ENCODE measurements at places on chromosomes 5 and 9. TPM values are rescaled to one million over a fixed set of nuclear protein-coding genes. Genes with fewer than 3 reads are reported as not detected.

GRCh38 chr5:93592883-93593282 is 9.9 kb downstream of the NR2F1 start:
- no peak for DNase-seq

GRCh38 chr5:16160706-16161105 is 18.9 kb downstream of the MARCHF11 start:
- peak; percentile 55 for DNase-seq

GRCh38 chr5:129670957-129671500 is 76.9 kb upstream of the MINAR2 start:
- DNase-seq = no peak

DNA sequence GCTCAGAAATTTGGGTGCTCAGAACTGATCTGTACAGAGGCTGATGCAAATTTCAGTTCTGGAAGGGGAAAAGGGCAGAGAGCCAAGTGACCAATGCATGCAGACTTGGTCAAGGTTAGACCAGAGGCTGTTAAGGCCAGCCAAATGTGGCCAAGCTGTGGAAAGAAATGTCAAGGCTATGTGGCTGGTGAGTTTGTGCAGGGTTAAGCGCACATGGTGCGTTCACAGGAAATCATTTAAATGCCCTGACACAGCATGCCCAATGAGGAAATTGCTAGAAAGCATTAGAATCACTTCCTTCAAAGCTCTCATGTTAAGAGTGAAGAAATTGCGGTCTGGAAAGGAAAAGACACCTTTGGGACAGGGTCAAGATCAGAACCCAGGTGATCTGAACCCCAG is 58.0 kb downstream of the PTPN3 start:
- no peak for DNase-seq

GRCh38 chr5:84724683-84725082 is 340.0 kb upstream of the EDIL3 start:
- DNase-seq = no peak

GRCh38 chr5:89072842-89073672 is 190.1 kb upstream of the MEF2C start:
- DNase-seq = no peak

DNA sequence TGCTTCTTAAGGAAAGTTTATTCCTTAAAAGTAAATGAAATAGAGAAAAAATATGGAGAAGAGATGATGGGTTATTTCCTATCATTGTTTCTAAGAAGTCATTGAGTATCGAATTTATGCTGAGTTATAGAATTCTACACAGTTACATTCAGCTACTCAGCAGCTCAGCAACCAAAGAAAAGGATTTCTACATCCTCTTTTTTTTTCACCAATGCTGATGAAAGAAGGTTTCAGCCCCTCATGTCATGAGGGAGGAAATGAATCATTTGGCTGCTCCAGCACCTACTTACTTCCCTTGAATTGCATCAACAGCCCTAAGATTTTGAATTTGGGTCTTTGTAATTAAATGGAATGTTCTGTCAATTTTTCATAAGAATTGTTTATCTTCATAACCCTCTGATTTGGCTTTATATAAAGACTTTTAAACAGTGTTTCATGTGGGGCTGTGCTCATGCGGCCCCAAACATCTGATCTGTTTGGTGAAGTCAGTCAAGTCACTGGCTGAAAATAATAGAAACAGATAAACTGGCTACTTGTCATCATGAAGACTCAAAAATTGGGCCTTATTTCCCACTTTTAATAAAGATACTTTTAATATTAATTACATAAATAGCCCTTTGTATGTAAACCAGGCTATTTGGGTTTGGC is 18.5 kb upstream of the SNX2 start:
- no peak for DNase-seq

DNA sequence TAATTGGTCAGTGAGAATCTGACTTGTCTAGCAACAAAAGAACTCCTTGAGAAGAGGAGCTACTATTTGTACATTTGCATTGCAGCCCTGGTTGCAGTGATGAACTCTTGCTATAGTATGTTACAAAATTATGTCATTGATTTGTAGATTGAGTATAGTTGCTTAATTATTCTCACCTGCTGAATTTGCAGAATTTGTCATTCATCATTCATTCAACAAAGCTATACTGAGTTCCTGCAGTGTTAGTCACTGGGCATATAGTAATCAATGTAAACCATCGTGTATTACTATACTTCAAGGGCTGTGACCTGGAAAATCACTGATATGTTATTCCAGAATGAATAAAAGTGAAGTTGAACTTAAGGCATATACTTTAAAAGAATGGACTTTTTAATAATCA is 50.1 kb downstream of the SLC1A3 start:
- no peak for DNase-seq

GRCh38 chr5:99248066-99248465 is 319.3 kb upstream of the CHD1 start:
- no peak for DNase-seq

- no peak for DNase-seq
These were observed 10.1 kb downstream of the LHFPL2 start for GRCh38 chr5:78638423-78638822.

DNA sequence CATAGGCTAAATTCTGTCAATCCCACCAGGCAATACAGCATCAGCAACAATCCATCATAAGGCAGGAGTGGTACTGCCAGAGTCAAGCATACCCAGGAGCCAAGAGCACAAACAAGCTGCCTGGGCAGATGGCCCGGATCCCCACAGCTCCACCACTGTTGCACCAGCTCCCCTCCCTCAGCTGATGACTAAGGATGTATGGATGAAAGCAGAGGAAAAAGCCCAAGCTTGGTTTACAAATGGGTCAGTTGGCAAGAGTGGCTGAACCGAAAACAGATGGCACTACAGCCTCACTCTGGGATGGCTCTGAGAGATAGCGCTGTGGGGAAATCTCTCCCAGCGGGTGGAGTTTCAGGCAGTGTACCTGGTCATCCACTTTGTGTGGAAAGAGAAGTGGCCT is 29.4 kb downstream of the DROSHA start:
- no peak for DNase-seq

DNA sequence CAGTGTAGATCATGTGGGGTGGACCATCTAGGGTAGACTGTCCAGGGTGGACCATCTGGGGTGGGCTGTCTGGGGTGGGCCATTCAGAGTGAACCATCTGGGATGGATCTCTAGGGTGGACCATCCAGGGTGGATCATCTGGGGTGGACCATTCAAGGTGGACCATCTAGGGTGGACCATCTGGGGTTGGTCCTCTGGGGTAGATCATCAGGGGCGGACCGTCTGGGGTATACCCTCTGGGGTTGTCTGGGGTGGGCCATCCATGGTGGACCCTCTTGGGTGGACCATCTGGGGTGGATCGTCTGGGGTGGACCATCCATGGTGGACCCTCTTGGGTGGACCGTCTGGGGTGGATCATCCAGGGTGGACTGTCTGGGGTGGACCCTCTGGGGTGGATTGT is 64.3 kb downstream of the KCNT1 start:
- no peak for DNase-seq

DNA sequence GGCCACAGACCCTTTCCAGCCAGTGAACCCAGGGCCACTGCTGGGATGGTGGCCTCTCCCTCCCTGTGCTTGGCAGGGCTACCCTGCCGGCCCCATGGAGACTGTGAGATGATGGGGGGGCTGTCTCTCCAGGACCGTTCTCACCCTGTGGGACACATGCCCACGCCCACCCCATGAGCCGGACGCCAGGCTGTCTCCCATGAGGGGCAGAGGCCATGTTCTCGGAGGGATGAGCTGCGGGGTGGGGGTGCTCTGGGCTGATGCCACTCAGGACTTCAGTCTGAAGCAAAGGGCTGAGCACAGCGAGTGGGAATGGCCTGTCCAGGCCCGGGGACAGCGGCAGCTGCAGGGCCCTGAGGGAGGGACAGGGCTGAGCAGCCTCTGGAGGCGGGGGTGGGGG is 88.9 kb downstream of the KCNT1 start:
- peak; percentile 19 for DNase-seq

GRCh38 chr9:134422301-134423090 is 96.2 kb downstream of the RXRA start:
- DNase-seq = no peak

DNA sequence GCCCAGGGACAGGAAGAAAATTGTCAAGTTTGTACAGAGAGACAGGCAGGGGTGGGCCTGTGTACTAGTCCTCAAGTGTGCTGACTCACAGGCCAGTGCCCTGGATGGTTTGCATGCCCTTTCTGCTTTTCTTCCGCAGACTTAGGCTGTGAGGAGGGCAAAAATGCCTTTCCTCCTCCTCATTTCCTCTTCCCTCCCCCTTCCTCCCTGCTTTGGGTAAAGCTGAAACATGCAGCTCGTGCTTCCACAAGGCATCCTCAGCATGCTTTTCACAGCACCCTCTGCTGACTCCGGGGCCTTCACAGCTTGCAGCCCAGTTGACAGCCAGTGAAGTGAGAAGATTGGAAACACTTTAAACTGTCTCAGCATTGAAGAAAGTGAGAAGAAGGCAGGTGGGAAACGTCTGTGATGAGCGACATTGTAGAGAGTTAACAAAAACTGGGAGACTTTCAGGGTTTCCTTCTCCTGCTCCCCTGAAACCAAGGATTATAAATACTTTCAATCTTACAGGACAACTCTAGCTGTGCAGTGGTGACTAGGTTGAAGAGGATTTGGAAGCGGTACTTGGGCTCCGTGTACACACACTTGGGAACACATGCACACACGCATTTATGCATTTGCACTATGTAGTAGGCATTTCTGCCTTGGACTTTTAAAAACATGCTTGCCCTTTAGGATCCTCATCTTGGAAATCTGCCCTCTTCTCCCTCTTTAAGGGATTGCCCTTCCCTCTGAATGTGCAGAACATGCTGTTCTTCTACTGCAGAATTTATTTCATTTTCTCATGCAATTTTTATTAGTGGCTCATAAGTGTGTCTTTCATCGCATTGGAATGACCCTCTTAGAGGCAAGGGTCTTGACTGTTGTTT is 138.8 kb downstream of the GRIA1 start:
- no peak for DNase-seq

DNA sequence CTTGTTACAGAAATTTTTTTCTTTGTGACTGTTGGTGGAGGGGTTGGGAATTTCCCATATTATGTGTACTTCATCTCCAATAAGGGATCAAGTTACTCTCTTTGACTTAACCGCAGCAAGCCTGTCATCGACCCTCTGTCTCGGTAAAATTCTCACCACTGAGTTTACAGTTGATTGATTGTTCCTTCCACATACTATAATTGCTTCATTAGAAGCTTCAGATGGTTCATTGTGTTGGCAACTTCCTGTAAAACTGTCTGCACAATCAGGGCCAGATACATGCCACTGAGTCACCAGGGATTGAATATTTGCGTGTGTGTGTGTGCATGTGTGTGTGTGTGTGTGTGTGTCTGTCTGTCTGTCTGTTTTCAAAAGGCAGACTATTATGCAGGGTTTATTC is 176.6 kb downstream of the ZNF462 start:
- DNase-seq = no peak

DNA sequence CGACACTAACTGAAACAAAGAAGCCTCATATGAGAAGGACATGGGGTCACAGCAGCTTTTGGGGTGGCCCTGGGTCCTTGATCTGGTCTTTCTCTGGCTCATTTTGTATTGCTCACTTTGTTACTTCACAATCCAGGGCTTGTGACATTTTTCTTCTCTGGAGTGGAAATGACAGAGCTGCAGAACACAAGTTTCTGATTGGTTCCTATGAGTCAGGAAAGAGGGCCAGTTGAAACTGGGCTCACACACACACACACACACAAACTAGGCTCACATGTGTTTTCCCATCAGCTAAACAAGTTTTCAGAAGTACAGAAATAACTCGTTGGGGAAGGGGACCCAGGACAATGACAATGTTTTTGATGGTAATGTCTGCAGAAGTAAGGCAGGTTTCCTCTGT is 54.3 kb downstream of the TMC1 start:
- no peak for DNase-seq

The ATP10B gene
- 0.04 TPM for total RNA-seq

The SLC35D2 gene
- 10.6 TPM for total RNA-seq

The HMCN2 gene
- total RNA-seq = not detected

The SPATA9 gene
- 0.11 TPM for total RNA-seq

The LCN9 gene
- not detected for total RNA-seq

The BRINP1 gene
- total RNA-seq = not detected

The CTXN3 gene
- total RNA-seq = not detected

The NR2F1-AS1 gene
- not detected for total RNA-seq

The ECM2 gene
- total RNA-seq = not detected

The SLCO6A1 gene
- total RNA-seq = not detected

The MARVELD2 gene
- total RNA-seq = 0.09 TPM

The FRMPD1 gene
- total RNA-seq = not detected

The LRRTM2 gene
- total RNA-seq = not detected

The DRD1 gene
- total RNA-seq = not detected

The PRSS3 gene
- total RNA-seq = 0.42 TPM

All from K562 (cell line).